ENCODE measurements at places on chromosomes 5 and 9.

DNA sequence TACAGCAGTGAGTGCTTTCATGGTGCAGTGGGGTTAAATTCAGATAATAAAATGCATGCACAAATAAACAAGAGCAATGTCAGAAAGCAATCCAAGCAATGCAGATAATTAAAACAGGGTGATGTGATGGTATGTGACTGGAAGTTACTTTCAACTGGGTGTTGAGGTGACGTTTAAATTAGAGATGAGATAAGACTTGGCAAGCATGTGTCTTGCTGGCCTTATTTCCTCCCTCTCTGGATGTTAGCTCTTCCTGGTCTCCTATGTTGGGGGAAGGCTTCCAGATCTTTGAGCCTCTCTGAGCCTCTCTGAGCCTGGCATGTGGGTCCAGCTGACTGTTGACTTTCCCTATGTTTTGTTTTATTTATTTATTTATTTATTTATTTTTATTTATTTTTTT is 54.4 kb downstream of the DOCK2 start:
- DNase-seq, result no peak

DNA sequence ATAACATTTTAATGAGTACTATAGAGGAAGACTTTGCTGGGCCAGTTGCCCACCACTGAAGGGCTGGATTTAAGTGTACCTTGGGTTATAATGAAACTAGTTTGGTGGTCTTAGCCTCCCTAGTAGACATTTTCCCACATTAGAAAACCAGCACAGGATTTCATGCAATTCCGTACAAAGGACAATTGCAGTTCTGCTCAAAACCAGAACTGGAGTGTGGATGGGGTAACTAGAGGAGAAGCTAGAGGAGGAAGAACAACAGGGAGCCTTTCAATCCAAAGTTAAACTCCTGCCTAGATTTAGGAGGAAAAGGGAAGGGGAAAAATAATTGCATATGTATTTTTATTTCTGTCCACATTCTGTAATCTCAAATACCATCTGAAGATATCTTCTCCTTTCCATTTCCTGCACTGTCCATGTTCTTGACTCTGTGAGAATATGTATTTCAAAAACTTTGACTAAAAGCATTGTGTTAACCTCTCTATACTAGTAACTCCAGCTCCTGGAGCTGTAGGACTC is 97.5 kb upstream of the SSBP2 start:
- no peak for DNase-seq

DNA sequence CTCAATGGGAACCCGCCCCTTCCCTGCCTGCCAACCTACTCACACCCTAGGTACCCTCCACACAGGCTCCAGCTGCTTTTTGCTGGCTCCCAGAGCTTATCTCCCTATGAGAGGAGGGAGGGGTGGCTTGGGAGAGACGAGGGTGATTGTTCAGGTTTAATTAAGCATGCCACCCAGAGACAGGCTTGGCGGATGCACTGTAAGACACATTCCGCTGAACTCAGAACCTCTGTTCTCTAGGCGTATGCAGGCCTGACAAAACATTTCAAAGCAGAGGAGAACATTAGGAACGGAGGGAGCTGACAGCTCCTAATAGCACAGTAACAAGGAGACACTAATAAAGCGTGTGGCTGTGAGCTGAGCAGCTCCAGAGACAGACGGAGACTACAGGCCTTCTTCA is 80.1 kb downstream of the TRIM32 start:
- DNase-seq, result no peak

GRCh38 chr5:126056851-126057622 is 366.2 kb upstream of the GRAMD2B start:
- DNase-seq, result no peak

All from T-cell (primary cell).